ENCODE measurements at places on chromosomes 12 and 14.

DNA sequence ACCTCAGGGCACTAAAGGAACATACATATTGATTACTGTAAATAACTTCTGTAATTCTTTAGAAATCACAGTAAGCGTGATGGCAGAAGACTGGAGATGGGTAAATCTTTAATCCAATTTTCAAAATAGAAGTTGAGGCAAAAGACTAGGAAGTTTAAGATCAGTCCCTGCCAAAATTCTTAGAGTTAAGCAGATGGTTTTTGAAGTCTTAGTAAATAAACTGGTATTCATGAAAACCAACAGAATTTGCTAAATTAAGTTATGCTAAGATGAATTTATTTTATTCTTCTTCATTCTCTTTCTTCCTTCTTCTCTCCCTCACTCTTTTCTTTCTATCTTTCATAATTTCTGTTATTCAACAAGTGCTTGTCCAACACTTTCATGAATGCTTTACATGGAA lies 98.4 kb upstream of the GARIN6 start:
- no peak for DNase-seq

GRCh38 chr12:122947352-122947792 lies 18.9 kb downstream of the ABCB9 start:
- DNase-seq = no peak

- no peak for DNase-seq
These were observed 26.0 kb downstream of the DDHD1 start for GRCh38 chr14:53127151-53127550.

GRCh38 chr12:107525063-107525718 lies 160.4 kb upstream of the PWP1 start:
- no peak for DNase-seq

- DNase-seq = no peak
These were observed 174.4 kb downstream of the TMEM121 start for GRCh38 chr14:105700622-105701288.

DNA sequence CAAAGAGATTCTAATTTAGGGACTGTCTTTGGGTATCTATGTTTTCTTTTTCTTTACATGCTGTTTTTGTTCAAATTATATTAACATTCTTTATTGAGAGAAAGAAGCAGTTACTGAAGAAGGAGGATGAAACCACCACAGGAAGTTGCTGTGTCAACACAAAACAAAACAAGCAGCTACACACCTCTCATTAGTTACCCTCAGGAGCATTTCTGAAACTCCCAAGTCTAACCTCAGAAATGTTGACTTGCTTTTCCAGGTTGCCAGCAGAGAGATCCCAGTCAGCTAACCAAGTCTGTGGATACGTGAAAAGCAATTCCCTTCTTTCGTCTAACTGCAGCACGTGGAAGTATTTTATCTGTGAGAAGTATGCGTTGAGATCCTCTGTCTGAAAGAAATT lies 33.5 kb downstream of the CLEC1A start:
- no peak for DNase-seq

- DNase-seq = no peak
These were observed 422.3 kb downstream of the VRK1 start for GRCh38 chr14:97219431-97220017.

- DNase-seq = no peak
These were observed 12.6 kb upstream of the RNASE4 start for GRCh38 chr14:20671597-20672283.

DNA sequence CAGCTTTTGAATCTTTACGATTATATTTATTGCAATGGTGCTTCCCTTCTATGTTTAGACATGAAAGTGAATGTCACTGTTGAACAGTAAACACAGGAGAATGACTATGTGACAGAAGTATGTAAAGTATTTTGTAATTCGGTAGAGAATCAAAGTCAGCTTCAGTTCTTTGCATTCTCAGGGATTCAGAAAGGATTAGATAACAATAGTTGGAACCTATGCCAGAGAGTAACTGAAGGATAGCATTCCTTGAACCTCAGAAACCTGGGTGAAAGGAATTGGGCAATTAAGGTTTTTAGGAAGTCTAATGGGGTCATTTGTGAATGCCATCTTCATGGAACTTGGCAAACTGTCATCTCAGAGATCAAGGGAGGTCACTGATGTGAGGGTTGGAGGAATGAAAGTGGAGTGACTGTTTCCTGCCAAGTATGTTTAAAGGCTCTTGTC lies 305.3 kb upstream of the DDHD1 start:
- no peak for DNase-seq

DNA sequence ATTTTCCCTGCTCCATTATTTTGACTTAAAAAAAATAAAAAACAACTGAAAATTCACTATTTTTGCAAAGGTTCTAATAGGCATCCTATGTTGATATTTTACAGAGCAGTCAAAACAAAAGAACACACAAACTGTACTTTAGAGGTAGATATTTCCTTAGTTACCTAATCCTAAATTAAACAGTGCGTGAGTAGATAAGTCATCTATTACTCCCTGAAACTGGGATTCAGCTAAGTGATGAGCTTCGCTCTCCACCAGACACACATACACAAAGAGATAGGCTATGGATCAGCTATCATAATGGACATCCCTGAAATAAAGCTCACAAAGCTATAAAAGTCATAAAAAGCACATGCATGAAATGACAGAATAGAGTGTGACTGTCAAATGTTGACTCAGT lies 398.7 kb downstream of the SOX5 start:
- no peak for DNase-seq

GRCh38 chr14:20657216-20658211 lies 16.0 kb upstream of the OR6S1 start:
- DNase-seq = no peak

- DNase-seq = no peak
These were observed 52.3 kb downstream of the NEUROD4 start for GRCh38 chr12:55072083-55072482.

DNA sequence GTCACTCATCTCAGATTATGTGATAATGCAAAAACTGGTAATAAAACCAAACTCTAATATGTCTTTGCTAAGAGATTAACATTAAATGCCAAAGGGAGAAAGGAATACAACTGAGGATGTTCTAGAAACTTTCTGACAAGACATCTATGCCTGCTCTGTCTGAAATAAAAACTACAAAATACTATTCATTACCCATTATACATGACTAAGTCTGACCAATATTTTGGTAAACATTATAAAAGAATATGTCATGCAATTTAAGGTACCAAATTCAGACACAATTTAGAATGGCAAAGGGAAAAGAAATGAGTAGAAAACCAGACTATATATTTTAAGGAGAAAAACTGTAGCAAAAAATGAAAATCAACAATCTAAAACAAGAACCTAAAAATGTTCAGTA lies 39.5 kb downstream of the UBR7 start:
- no peak for DNase-seq

GRCh38 chr12:62335057-62335456 lies 74.9 kb downstream of the USP15 start:
- no peak for DNase-seq

DNA sequence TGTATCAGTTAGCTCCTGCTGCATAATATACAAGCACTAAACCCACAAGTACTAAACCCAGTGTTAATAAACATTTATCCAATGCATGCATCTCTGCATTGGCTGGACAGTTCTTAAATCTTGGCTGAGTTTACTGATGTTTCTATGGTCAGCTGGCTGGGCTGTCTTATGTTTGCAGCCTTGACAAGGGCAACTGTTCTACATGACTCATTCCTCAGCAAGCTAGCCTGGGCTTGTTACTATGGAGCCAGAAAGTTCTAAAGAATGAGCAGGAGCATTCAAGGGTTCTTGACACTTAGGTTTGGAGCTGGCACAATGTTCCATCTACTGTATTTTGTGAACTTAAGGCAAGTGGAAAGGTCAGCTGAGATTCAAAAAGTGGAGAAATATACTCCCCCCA lies 199.1 kb downstream of the GLT1D1 start:
- DNase-seq = no peak

DNA sequence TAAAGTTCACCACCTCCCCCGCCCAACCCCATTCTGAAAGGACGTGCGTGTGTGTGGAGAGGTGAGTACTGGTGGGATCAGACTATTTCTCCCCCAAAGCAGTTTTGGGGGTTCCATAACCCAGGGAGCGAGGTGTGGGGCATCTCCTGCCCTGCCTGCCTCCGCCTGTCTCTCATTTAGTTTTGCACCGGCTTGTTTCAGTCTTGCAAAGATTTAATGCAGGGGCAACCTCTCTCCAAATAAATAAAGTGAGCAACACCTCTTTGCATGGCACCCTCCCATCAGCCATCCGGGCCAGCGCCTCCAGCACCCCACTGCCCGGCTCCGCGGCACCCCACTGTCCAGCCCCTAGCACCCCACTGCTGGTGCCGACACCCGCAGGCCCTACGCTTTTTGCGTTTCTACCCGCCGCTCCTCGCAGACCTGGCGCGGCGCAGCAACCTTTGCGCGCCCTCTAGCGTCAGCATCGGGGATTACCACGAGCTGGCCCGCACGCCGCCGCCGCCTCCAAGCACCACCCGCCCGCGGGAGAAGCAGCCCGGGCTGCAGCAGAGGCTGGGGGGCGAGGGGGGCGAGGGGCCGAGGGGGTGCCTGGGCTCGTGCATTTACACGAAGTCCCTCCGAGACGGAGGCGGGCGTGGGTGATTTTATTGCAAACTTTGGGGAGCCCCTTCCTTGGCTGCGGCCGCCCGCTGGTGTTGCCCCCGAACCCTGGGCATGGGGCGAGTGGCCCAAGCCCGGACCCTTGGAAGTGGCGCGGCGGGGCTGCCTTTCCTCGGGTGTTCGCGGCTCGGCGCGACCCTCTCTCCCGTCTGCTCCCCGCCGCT lies 55.8 kb upstream of the VRK1 start:
- no peak for DNase-seq

GRCh38 chr12:80938397-80938796 lies 663 bp upstream of the LIN7A start:
- DNase-seq = no peak

DNA sequence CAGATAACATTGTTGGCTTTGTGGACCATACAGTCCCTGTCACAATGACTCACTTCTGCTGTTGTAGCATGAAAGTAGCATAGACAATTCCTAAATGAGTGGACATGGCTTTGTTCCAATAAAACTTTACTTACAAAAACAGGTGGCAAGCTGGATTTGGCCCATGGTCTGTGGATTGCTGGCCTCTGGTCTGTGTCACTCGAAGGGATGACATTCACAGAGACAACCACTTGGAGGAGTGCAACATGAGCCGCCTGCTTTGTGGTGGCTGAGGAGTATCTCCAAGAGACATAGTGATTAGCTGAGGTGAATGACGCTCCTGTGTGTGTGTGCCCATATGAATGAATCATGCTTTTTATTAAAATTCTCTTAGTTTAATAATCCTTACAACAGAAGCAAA lies 81.3 kb upstream of the NRXN3 start:
- DNase-seq = no peak

DNA sequence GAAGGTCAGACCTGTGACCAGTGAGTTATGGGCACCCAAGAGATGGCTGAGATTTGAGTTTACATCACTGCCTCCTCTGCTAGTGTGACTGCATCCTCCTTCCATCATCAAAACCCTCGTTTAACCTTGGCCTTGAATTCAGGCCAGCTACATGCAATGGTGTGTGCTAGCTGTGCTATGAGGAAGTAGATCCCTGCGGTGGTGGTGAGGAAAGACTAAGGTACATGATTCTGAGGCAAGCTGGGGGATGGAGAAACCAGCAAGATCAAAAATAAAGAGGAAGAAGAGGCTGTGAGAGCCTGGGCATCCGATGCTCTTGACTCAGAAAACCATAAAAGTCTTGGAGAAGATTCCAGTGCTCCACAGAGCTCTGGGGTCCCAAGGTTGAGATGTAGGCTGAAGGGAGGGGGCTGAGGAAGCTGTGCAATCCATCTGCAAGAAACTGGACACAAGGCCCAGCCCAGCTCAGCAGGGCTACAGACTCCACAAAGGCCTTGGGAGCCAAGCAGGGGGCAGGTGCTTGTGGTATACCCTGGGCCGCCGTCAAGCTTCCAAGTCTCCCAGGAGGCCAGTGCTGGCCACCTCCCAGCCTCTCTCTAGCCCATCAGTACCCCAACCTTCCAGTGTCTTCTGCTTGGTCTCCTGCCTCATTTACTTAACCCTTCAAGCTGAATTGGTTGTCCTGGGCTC lies 774.8 kb downstream of the VRK1 start:
- no peak for DNase-seq

Data from SIG-M5 (cell line).